ENCODE measurements at places on chromosomes 1 and 21.

- no peak for DNase-seq
Observed at GRCh38 chr1:35097224-35097623, 18.0 kb downstream of the ZMYM1 start.

- no peak for DNase-seq
Observed at GRCh38 chr1:202648605-202649226, 61.5 kb downstream of the SYT2 start.

- no peak for DNase-seq
Observed at GRCh38 chr1:24048205-24048869, 63.6 kb downstream of the MYOM3 start.

DNA sequence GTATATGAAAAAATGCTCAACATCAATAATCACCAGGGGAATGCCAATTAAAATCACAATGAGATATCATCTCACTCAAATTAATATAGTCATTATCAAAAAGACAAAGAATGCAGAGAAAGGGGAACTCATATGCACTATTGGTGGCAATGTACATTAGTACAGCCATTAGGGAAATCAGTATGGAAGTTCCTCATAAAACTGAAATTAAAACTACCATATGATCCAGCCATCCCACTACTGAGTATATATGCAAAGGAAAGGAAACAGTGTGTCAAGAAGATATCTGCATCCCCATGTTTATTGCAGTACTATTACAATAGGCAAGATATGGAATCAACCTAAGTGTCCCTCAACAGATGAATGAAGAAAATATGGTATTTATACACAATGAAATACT, 32.1 kb upstream of the TEKT2 start:
- DNase-seq, result no peak

- no peak for DNase-seq
Observed at GRCh38 chr1:110250749-110251148, 40.6 kb downstream of the KCNC4 start.

GRCh38 chr1:9041116-9041779, 15.0 kb upstream of the SLC2A7 start:
- no peak for DNase-seq

DNA sequence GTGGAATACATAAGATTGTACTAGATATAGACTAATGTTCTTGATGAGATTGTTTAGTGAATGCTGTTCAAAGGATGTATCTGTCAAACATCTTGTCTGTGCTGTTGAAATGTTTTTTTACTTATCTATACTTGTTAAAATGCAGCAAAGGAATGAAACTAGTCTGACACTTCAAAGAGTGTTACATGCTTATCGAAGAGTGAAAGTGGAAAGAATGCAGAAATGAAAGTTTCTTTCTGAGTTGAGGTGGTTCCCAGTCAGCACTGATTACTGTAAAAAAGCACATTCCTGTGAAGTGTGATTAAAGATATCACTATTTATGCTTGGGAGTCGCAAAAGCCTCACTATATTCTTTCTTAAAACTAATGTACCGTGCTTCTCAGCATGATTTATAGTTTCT, 1225.2 kb downstream of the NCAM2 start:
- DNase-seq, result no peak

DNA sequence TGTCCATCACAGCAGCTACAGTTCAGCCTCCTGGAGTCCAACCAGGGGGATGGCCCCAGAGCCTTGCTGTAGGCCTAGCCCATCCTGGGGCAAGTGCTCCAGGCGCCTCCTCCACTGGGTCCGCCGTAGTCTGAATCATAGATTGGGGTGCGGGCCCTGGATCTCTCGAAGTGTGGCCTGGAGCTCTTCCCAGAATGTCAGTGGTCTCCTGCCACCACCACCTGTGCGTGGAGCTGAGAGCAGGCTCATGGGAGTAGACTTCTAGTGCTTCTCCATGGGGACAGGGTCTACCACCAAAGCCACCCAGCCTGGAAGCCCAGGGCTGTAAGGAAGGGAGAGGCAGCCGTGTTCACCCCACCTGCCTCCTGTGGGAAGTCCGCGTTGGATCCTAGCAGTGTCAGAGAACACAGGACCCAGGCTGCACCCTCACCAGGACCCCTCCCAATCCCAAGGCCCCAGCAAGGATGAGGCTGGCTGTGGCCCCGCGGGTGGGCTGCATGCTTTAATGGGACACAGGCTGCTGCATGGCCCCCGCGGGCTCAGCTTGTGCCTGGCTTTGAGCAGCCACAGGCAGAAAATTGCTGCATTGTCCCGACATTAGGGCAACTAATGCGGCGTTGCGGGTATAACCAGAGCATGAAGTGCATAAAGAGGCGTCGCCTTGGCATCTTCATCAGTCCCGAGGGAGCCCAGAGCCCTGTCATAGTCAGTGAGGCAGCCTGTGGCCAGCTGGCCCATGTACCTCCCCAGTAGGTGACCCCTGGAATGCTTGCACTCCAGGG, 735 bp upstream of the HES3 start:
- no peak for DNase-seq

- no peak for DNase-seq
Observed at GRCh38 chr1:218748071-218748470, 402.9 kb downstream of the TGFB2 start.

DNA sequence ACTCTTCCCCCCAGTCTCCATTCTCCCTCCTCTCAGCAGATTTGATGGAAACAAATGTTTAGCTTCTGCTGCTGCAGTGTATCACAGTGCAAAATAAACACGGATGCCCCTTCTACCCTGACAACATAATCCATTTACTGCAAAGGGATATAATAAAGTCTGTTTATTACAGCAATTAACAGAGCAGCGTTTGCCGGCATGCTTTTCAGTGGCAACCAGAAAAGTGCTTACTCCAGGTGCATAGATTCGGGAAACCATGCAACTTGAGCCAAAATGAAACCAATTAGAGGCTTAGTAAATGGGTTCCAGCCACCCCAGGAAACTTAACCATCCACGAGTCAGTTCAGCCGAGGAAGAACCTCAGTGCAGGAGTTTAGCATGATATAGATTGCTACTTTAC, 12.9 kb upstream of the LEMD1 start:
- no peak for DNase-seq

- DNase-seq, result no peak
Observed at GRCh38 chr1:151807766-151808165, 2.5 kb upstream of the LINGO4 start.

DNA sequence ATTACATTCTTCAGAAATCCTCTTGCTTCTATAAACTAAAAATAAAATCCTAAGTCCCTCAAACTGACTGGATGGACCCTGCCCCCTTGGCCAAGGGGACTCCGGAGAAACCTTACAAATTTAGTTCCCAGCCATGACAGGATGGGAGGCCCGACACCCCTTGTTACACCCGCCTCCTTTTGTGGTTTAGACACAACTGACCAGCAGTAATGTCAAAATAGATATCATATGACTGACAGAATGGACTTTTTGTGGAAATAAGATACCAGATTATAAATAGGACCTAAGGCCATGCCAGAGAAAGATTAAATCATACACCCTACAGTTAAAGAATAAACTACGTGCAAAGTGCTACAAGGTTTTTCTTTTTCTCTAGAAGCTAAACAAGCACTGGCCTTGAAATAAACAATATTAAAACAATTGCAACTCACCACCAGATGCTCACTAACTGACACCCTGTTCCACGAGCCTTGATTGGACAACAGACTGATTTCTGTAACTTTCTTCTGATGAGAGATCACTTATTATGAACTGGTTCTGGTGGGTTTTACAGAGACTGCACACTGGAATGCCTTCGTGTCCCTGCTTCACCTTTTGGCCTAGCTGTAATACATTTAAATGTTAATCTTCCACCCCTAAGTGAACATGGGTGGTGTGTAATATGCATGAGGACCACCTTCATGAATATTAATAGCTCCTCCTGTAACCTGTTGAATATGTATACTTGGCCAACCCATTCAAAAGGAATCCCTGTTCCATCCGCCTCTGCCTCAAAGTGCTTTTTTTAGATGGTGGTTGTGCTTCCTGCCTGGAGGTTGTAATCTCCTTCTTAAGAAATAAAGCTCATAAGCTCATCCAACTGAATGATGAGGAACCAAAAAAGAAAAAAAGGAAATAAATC, 99.6 kb downstream of the ODF2L start:
- no peak for DNase-seq

DNA sequence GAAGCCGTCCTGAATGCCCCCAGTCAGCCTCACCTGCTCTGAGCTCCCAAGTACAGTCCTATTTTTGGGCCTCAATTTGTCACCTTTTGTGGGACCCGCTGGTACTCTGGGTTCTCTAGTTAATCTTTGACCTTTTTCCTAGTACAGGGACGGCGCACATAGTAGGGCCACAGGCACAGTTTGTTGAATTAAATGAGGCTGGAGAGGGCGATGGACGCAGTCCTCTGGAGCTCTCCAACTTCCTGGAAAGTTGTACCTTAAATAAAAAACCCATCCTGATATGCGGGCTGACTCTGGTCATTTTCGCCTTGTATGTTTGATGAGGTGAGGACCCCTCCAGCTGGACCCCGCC, 4.8 kb downstream of the FAM110D start:
- no peak for DNase-seq

DNA sequence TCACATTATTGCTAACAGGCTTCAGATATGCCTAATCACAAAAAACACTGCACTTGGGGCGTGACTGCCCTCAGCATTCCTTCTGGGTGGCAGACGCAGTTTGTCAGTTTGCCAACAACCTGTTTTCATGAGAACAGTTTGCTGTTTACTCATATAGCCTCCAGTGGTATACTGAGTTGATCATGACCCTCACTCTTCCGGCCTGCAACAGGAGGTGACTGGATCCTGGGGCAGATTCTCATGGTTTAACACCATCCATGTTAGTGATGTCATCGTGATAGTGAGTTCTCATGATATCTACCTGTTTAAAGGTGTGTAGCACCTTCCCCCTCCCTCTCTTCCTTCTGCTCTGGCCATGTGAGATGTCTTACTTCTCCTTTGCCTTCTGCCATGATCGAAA, 555.2 kb downstream of the PLPP3 start:
- no peak for DNase-seq

- DNase-seq, result no peak
Observed at GRCh38 chr21:14569026-14569621, 23.0 kb upstream of the SAMSN1 start.

- DNase-seq, result peak; percentile 9
Observed at GRCh38 chr1:20603504-20604464, 14.9 kb downstream of the CDA start.

- DNase-seq, result no peak
Observed at GRCh38 chr1:8821084-8821483, 3.6 kb upstream of the RERE start.

- no peak for DNase-seq
Observed at GRCh38 chr1:236465959-236466303, 57.9 kb upstream of the LGALS8 start.

GRCh38 chr1:50968158-50968820, 1.8 kb upstream of the CDKN2C start:
- peak; percentile 88 for DNase-seq

Data from CD4-positive, alpha-beta T cell treated with Interferon alpha-2 for 1 hour (primary cell).